ENCODE measurements at places on chromosomes 1 and 21.

GRCh38 chr1:225712391-225712790 is 59.5 kb upstream of the ENAH start:
- peak; percentile 99 for DNase-seq

DNA sequence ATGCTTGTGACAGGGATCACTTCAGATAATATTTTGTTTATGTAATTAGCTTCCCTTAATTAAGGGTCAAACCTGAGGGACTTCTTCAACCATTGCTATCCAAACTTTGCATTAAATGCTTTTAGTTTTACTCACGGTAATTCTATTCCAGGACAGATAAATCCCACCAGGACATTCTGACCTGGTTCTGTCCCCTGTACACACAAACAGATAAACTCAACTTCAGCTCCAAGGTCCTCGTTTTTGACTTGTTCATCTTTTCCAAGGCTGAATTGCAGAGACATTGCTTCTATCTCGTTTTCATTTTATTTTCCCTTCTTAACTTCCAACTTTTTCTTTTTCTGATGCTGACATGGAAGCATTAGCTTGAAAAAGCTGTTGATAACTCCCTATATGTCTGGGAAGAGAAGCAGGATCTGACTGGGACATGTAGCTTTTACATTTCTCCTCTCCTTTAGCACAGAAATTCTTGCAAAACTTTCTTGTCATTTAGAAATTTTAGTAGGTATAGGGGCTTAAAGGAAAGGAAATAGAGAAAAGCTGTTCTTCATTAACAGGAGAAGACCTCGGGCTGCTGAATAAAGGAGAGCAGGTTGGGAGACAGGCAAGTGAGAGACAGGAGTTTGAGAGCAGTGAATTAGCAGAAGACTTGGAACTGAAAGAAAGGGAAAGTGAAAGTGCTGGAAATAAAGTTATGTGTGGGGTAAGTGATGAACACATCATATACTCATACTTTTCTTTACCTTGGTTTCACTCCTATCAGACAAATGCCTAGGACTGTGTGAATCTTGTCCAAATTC is 231.7 kb upstream of the B3GALT2 start:
- no peak for DNase-seq

DNA sequence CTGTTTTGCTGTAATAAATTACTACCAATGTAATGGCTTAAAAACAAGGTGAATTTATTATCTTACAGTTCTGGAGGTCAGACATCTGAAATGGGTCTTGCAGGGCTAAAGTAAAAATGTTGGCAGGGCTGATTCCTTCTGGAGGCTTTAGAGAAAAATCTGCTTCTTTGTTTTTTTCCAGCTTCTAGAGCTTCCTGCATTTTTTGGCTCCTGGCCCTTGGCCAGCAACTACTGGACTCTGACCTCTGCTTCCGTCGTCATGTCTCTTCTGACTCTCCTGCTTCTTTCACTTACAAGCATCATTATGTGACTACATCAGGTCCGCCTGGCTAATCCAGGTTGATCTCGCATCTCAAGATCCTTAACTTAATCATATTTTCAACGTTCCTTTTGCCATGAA is 350.9 kb downstream of the S1PR1 start:
- no peak for DNase-seq

- no peak for DNase-seq
Observed at GRCh38 chr1:25520446-25521061, 22.9 kb upstream of the LDLRAP1 start.

DNA sequence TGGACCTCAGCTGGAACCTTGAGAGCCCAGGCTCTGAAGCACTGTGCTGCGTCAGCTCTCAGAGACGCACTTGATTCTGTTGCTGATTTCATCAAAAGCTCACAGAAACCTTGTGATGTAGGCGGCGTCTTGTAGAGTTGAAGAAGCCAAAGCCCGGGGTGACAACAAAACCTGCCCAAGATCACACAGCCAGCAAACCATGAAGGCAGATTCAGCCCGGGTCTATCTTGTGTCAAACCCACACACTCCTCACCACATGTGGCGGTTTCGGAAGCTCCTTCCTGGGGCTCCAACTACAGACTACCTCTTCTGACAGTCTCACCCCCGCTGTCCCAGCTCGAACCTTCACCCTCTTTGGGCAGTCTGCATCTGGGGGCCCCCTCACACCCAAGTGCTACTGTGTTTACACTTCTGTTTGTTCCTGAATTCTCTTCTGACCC is 50.4 kb downstream of the TENT5C start:
- DNase-seq: no peak

DNA sequence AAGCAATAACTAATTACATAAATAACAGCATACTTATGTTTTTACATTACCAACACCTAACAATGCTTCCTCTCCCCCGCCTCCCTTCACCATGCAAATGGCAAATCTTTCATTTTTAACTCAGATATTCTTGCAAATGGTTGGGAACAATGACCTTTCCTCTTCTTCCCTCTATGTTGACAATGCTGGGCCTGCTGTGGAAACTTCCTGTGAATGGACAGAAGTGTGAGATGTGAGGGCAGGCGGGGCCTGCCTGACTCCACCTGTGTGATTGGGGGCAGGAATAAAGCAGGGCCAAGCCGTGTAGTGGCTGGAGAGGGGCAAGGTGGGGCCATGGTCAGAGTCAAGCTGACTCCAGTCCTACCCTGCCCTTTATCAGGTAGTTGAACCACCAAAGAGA is 289.6 kb downstream of the RPS6KC1 start:
- DNase-seq: no peak

DNA sequence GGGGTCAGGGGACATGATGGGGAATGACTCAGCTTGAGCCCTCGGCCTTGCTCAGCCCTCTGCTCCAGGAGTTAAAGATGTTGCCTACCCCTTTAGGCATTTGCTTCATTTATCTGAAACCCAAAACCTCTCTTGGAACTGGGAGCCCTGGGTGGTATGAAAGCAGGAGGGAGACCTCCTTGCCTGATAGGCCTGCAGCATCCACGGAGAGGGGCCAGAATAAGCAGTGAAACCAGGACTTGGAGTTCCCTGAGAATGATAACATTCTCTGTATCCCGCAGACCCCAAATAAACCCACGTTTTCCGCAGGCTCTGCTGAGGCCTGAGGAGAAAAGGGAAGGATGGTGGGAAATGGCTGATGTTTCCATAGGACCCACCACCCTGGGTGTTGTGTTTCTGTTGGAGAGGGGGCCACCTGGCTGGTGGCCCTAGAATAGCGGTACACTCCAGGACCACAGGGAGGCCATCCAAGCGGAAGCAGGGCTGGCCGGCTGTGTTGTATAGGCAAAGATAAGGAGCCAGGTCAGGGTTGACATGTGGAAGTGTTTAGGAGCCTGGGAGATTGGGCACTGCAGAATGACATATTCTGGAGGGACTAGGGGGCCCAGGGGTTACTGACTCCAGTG is 77.4 kb downstream of the FOXD2 start:
- DNase-seq: no peak

- DNase-seq: no peak
Observed at GRCh38 chr21:15060543-15061175, 4.1 kb downstream of the NRIP1 start.

DNA sequence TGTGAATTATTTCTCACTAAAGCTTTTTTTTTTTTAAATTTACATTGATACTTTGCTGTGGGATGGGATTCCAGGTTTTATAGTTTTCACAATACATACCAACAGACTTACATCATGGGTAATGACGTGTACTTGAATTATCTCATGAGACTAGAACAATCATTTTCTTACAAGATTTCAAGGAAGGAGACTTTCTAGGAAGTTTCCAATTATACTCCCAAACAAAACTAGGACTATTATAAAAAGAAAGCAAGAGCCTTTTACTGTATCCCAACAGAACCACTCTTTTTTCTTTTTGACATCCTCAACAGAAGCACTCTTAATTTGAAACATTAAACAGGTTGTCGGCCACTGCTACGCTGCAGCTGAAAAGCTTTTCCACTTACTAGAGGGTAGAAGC is 48.7 kb downstream of the TESK2 start:
- no peak for DNase-seq

- DNase-seq: no peak
Observed at GRCh38 chr1:12231276-12231595, 1.4 kb downstream of the VPS13D start.

DNA sequence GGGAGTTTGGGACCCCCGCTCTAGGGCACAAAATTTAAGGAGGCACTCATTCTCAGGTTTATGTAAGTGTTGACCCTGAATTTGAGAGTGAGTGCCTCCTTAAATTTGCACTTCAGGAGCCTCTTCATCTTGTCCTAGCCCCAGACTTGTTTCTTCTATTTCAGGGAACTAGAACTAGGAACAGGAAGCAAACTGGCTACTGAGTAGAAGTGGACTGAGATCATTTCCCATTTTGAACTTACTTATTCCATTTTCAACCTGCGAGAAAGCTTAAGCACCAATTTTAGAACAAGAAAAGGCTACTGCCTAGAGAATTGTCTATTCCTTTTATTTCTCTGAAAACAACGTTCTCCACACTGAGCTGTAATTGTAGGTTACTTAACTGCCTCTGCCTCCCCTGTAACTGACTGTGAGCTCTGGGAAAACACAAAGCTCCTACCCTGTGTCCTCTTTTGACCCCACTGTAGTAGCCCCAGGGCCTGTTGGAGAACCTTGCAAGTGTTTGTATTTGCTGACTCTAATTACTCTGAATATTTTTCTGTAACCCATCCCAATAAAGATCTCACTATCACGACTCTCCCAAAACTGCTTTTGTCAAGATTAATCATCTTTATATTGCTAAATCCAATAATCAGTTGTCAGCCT is 2.5 kb downstream of the PPT1 start:
- DNase-seq: no peak

DNA sequence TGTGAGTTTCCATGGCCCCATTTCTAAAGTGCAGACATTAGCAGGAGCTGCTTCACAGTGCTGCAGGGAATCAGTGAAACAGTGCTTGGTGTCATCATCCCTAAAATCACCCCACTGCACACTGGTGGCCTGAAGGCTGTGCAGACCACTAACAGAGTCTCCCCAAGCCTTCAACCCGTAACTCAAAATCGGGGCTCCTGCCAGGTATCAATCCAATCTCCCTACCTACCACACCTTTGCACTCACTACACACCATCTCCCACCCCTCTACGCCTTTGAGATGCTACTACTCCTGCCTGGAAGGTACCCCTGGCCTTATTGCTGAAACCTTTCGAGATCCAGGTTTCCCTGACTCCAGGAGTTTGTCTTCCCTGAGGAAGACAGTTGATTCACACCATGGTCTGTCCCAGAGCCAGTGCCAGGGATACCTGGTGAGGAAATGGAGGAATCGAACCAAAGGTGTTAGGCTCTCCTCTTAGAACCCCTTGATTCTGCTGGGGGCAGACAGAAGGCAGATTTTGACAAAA is 25.5 kb downstream of the SLC2A1 start:
- DNase-seq: no peak

- DNase-seq: no peak
Observed at GRCh38 chr1:58220836-58221472, 325.6 kb downstream of the OMA1 start.

DNA sequence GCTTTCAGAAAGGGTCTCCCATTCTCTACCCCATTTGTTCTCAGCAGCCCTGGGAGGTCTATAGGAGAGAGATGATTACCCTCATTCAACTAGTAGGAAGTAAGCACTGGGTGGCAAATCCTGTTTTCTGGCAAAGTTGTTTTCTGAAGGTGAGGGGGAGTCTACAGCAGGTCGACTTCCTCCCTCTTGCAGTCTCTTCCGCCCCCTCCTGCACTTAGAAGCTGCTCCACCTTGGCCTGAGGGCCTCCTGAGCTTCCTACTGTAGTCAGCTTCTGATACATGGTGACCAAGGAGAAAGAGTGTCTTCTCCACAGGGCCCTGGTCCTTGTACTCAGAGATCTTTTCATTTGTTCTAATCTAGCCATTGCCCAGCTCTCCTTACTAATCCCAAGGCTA is 93.1 kb downstream of the RGL1 start:
- DNase-seq: no peak

- no peak for DNase-seq
Observed at GRCh38 chr1:6948861-6949260, 163.6 kb downstream of the CAMTA1 start.

GRCh38 chr1:65276197-65276939 is 33.0 kb upstream of the DNAJC6 start:
- DNase-seq: no peak

GRCh38 chr1:243796016-243796415 is 54.0 kb downstream of the AKT3 start:
- no peak for DNase-seq

GRCh38 chr1:203512848-203513584 is 19.1 kb downstream of the OPTC start:
- peak; percentile 86 for DNase-seq

- no peak for DNase-seq
Observed at GRCh38 chr21:43985690-43986251, 26.3 kb upstream of the TRAPPC10 start.

GRCh38 chr21:44509539-44509938 is 30.5 kb downstream of the KRTAP10-1 start:
- DNase-seq: no peak

DNA sequence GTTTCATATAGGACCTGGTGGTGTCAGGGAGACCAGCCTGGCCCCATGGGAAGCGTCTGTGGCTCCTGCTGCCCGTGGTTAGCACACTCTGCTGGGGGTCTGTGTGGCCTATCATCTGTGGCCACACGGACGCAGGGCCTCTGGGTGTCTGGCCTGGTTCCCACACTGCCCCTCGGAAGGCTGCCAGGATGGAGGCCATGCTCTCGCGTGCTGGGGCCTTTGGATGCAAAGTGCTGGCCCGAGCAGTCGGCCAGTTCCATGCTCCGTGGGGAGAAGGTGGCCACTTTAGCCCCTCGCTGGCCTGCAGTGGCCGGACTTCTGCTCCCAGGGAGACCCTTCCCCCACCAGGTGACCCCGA is 20.8 kb upstream of the LRRC3 start:
- no peak for DNase-seq

DNA sequence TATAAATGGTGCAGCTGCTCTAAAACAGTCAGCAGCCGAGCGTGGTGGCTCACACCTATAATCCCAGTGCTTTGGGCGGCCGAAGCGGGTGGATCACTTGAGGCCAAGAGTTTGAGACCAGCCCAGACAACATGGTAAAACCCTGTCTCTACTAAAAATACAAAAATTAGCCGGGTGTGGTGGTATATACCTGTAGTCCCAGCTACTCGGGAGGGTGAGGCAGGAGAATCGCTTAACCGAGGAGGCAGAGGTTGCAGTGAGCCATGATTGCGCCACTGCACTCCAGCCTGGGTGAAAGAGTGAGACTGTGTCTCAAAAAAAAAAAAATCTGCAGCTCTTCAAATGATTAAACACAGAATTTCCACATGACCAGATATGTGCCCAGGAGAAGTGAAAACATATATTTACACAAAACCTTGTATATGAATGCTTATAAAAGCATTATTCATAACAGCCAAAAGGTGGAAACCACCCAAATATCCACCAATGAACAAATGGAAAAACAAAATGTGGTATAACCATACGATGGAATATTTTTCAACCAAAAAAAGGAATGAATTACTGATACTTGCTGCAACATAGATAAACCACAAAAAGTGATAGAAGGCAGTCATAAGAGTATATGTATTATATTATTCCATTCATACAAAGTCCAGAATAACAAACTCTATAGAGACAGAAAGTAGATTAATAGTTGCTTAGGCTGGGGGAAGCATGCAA is 14.1 kb downstream of the EPS15 start:
- no peak for DNase-seq
